ENCODE measurements at places on chromosomes 5 and 9.

DNA sequence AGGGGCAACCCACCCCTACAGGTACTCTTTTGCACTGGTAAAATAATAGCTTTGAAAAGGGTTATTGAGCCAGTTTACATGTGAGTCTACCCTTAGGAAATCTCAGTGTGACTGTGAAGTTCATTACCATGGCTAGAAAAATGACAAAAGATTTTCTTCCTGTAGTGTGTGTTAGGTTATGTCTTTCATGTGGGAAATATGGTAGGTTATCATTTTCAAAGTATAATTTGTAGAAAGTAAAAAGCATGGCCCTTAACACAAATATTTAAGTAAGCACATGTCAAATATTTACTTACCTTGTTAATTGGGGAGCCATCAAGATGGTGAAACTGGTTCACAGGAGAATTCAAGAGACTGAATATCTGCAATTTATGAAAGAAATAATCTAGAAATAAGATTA is 37.3 kb upstream of the PLPP1 start:
- DNase-seq = no peak

DNA sequence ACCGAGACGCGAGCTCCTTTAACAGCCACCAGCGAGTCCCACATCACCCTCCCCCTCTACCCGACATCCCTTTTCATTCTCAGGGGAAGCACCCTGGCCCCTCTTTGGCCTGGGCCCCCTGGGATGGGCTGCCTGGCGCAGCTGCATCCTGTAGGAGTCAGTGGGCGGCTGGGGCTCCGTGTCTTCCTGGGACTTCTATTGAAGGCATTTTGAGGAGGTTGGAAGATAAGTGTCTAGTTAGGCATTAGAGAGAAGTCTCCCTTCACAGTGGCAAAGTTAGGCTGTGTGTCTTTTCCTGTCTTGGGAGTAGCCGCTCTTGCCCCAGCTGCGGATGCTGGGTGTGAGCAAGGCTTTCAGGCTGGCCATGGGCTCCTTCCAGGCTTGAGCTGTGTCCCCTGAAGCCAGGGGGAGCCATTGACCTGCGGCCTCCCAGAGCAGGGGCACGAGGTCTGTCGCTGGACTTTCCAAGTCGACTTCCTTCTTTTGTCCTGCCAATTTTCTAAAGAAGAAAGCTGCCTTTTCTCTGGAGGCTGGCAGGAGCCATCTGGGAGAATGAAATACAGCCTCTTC is 18.6 kb upstream of the NKD2 start:
- no peak for DNase-seq

DNA sequence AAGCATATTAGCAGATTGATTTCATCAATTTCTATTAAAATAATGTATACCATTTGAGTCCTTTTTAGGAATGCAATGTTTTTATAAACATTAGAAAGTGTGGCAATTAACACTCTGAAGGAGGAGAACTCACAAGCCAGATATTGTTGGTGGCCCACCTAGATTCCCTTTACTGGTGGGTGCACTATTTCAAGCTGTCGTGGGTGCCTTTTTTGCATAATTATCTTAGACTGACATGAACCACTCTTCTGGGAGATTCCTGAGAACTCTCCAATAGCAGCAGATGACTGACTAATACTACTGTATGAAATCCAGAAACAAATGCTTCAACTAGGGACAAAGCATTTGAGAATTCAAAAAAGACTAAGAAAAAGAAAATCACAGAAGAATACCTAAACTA is 526.0 kb downstream of the CDH18 start:
- no peak for DNase-seq

- no peak for DNase-seq
Measured at GRCh38 chr5:58786035-58786434, 203.2 kb downstream of the RAB3C start.

DNA sequence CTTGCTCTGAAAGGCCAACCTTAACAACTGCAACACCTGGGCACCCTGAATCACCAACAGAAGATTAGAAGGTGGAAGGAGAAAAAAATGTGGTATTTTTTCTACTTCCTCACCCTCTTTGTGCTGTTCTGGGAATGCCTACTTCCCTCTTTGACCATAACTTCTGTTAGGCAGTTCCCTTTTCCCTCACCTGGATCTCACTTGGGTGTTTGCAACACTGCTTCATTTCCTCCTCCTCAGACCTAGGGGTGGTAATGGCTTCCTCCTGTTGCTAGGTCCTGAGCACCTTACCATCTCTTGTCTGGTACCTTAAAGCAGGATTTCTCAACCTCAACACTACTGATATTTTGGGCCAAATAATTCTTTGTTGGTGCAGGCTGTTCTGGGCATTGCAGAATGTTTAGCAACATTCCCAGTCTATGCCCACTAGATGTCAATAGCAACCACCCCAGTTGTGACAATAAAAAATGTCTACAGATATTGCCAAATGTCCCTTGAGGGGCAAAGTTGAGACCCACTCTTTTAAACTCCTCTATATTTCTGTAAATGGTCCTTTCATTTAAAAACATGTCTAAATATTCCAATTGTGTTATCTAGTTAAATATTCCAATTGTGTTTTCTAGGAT is 300.0 kb upstream of the VLDLR start:
- no peak for DNase-seq

DNA sequence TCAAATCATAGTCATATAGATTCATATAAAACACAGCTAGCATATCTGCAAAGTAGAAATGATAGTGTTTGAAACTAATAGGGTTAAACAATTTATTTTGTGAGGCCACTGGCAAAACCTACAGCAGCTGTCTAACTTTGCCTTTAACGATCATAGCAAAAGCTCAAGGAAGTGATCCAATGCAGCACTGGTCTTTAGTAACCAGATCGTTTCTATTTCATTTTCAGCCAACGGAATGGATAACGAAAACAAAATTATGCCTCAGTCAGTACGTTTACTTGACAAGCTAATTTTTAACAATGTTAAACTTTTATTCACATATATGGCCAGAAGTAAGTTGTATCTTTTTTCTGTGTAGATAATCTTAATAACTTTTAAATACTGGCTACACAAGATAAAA is 17.7 kb downstream of the MLLT3 start:
- no peak for DNase-seq

- no peak for DNase-seq
Measured at GRCh38 chr9:36492865-36493264, 79.8 kb upstream of the MELK start.

- no peak for DNase-seq
Measured at GRCh38 chr9:93387791-93388190, 63.7 kb upstream of the FAM120A start.

DNA sequence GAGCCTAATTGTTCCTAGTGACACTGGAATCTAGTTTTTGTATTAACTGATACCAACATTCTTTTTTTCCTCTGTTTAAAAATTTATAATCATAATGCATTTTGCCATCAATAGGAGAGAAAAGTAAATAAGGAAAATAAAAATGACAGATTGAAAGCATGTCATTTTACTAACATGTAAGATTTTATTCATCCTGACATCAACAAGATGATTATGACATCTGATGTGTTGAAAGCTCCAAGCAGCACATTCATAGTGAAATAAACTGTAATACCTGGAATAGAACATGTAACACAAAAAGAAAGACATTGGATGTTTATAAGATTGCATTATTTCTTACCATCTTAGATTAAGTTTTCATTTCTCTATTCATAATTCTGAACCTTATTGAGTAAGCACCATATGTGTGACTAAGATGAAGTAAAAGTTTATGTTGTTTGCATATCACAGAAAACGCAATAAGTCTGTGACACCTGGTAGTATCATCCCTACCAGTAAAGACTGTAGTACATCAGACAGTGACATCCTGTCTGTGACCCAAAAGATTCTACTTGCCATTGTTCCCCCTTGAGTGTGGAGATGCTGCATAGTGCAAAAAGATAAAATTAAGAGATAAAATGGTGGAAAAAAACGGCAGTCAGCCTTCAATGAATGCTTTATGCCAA is 225.6 kb downstream of the PCSK5 start:
- DNase-seq = no peak

- no peak for DNase-seq
Measured at GRCh38 chr5:83683836-83684235, 36.8 kb downstream of the HAPLN1 start.

- DNase-seq = no peak
Measured at GRCh38 chr9:124513376-124513994, 6.3 kb upstream of the NR5A1 start.

- no peak for DNase-seq
Measured at GRCh38 chr9:28158451-28158850, 585.2 kb upstream of the C9orf72 start.

DNA sequence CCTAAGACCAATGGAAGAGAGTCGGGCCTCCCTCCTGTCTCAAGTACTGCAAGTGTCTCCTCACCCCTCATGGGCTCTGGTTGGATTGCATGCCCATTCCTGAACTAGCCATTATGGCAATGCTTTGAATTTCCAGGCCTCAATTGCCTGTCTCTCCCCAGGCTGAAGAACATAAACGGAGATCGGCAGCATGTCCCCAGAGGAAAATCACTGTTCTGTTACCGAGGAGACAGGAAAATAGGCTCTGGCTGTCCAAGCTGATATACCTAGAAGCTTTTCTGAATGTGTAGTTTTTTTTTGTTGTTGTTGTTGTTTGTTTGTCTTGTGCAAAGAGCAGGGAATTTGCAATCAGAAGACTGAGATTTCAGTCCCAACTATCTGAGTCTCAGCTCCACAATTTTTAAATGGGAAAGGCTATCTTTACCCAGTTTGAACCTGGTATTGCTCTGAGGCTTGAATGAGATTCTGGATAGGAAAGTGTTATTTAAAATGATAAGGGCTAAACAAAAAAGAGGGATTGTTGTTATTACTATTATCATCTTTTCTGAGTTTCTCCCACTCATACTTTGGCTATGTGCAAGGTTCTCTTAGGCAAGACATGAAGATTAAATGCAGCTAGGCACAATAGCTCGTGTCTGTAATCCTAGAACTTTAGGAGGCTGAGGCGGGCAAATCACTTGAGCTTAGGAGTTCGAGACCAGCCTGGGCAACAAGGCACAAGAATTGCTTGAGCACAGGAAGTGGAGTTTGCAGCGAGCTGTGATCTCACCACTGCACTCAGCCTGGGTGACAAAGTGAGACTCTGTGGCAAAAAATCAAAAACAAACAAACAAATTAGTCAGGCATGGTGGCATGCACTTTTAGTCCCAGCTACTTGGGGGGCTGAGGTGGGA is 77.2 kb upstream of the KLF9 start:
- DNase-seq = no peak

DNA sequence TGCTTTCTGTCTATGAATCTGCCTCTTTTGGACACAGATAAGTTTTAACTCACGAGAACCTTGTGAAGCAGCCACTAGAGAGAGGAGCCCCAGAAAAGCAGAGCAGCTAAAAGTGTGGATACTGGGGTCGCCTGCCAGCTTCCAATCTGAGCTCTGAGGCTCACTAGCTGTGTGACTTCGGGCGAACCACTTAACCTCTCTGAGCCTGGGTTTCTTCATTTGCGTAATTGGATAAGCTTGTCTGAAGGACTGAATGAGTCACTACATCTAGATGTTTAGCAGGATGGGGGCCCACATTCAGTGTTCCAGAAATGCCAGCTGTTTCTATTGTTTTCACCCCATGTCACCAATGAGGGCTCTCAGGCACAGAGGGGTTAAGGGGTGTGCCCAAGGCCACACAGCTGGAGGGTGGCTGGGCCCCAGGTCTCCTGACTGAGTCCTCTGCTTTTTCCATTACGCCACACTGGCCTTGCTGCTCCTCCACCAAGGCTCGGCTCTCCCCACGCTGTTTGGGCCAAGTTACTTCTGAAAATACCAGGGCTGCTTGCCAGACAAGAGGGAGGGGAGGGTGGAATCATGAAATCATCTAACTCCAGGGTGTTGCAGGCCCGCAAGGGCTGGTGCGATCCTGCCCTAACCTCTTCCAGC is 36.2 kb downstream of the SH3PXD2B start:
- no peak for DNase-seq

GRCh38 chr5:9239071-9239470 is 306.8 kb downstream of the SEMA5A start:
- no peak for DNase-seq

- DNase-seq = no peak
Measured at GRCh38 chr5:99911971-99912370, 623.2 kb upstream of the FAM174A start.

- no peak for DNase-seq
Measured at GRCh38 chr5:124706051-124706450, 40.4 kb downstream of the ZNF608 start.

- no peak for DNase-seq
Measured at GRCh38 chr5:151427258-151427657, 20.1 kb upstream of the SLC36A1 start.

DNA sequence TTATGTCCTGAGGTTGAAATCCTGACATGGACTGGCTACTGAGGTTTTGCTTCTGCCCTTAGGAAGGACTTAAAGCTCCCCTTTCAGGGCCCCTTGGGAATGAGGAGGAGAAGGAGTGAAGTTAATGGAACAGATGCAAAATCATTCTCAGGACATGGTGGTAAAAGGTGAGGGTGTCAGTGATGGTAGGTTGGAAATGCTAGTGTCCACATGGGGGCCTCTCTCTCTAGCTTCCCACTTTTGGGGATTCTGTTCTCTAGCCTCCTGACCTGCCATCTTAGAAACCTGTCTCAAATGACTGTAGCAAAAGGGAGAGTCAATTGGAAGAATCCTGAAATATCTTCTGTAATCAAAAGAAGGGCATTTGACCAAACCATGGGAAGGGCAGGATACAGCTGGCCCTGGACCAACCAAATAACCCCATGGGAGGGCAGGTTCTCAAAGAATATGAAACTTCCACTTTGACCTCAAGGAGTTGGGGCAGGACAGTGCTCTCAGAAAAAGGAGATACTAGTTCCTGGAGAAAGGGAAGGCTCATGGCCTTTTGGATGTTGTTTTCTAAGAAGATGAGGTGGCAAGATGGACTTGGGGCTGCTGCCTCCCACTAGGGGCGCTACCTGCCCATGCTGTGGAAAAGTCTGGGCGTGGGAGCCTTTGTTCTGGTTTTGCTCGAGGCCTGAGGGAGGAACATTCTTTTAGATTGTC is 21.2 kb upstream of the MLANA start:
- DNase-seq = no peak

- DNase-seq = no peak
Measured at GRCh38 chr9:110064803-110065202, 143.2 kb downstream of the C9orf152 start.

GRCh38 chr5:179243333-179243732 is 101.9 kb downstream of the ADAMTS2 start:
- no peak for DNase-seq

DNA sequence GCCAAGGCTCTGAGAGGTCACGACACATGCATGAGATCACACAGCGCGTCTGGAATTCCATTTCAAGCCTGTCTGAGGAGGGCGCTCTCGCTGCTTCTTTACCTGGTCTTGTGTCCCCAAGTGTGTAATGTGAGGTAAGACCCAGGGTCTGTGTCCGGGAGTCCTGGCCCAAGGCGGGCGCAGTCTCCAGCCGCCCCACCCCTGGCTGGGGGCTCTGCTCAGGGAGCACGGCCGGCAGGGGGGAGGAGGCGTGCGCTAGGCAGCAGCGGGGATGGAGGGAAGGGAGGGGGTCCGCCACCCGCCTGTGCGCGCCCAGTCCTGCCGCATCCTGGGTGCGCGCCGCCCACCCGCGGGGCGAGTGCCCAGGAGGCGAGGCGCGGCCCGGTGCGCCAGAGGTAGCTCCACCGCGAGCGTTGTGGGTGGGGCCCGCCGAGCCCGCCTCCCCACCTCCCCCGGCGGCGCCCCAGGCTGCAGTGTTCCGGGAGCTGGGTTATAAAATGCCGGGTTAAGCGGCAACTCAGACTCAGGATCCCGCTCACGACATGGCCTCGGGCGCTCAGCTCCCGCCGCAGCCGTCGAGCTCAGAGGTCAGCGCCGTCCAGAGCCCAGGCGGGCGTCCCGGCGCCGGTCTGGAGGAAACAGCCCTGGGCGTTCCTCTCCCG is at the start of gene CCNI2:
Gene CCNI2, plus strand, starts transcription at position 473 of the 662 bp plus-strand sequence. Its CDS starts 70 bp downstream, at position 543.
- peak; percentile 56 for DNase-seq
